ENCODE measurements at places on chromosomes 6 and 20.
A peak's percentile ranks its signal among the peaks of the same experiment; 100 is the strongest.

DNA sequence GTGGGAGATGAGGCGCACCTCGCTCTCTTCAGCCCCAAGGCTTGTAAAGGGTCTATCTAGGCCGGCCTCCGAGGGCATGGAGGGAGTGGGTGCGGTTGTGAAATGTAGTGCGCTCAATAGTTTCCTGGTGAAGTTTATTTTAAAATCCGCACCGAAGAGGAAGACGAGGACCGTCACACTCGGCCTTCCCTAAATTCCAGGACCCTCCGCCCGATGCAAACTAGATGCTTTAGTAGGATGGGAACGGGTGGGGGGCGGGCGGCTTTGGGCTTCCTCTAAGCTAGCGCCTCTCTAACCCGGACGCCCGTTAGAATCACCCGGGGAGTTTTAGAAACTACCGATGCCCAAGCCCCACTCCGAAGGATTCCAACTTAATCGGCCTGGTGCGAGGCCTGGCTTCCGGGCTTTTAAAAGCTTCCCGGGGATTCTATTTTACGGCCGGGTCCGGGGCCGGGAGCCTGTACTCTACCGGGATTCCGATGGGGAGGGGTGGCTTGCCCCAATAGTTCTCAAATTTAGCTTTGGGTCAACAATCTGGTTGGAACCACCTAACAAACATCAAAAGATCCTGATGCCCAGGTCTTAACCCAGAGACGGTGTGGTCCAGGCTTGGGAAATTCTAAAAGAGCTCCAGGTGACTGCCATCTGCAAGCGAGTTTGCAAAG, 548 bp upstream of the BCAS4 start:
- no peak for DNase-seq

DNA sequence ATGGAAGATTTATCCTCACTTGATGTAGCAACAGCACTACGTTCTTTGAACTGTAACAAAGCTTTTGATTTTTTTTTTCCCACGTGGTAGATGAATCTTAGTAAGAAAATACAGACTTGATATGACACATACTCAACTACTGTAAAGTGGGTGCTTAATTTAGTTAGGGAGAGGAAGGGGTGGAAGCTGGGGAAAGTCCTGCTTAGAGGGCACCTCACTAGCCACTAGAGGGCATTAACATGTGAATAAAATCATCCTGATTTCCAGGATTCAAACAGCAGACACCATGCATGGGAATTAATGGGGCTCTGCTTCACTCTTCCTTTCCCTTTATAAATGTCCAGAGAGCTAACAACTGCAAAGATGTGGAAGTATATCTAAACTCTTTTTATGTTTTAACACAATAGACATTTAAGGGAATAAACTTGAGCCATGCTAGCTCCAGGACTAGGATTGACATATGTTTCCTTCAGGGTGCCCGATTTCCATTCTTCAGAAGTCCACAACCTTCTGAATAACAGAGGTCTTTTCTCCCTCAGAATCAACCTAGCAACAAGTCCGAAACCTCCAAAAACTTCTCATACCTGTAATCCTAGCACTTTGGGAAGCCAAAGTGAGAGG, 250.1 kb downstream of the ATXN1 start:
- no peak for DNase-seq

- no peak for DNase-seq
Measured at GRCh38 chr20:50278377-50278683, 87.7 kb downstream of the CEBPB start.

DNA sequence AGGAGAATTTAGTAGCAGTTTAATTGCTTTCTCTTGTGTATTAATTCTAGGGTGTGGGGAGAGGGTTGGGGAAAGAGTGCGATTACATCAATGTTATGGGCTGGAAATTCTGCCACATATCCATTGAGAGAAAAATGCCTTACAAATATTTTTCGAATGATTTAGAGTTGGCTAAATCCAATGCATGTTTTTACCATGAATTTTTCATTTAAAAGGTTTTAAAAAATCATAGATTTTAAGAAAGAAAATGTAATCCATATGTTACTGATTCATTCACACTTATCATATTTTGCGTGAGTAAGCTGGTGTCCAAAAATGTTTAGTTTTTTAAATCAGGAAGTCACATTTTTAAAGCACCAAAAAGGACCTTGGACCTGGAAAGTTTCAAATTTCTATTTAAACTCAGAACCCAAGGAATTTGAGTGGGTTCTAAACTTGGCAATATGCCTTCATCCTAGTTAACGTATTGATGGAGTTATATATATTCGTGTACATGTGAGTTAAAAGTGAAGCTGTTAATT, 627.4 kb upstream of the CITED2 start:
- no peak for DNase-seq

- DNase-seq: no peak
Measured at GRCh38 chr6:4788953-4789584, 12.9 kb downstream of the CDYL start.

DNA sequence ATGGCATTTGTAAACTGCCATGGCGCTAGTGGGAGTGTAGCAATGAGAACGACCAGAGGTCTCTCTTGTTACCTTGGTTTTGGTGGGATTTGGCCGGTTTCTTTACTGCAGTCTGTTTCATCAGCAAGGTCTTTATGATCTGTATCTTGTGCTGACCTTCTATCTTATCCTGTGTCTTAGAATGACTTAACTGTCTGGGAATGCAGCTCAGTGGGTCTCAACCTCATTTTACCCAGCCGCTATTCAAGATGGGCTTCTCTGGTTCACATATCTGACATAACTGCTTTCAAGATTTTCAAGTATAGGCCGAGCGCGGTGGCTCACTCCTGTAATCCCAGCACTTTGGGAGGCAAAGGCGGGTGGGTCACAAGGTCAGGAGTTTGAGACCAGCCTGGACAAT, 1.9 kb upstream of the SFT2D1 start:
- DNase-seq: no peak

DNA sequence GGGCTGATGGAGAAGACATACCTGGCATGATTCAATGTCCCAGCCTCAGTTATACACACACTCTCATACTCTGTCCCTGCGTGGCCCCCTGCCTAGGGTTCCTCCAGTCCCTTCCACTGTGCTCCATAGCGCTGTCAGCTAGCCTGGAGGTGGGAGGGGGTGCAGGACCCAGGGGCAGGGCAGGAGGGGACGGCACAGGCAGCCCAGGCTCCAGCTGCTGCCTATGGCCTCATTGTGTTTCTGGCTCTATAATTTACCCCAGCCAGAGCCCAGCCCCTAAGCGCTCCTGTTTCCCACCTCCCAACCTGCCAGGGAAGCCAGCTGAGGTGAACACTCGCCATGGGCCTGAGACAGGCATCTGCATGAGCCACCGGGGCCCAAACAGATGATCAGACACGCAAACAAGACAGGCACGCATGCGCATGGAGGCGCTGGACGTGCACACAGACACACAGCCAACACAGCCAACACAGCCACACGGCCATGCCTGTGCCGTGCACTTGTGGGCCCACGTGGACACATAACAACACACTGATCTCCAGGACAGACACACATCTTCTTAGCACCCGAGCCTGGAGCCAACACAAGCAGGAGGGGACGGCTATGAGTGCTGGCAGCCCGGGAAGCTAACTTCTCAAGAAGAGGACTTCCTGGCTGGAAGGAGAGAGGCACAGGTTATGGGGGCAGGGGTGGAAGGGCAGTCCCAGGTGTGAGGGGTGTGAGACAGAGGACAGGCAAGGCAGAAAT, 124.9 kb downstream of the GRM4 start:
- no peak for DNase-seq

- DNase-seq: peak; percentile 32
Measured at GRCh38 chr6:113763876-113764275, 93.3 kb upstream of the MARCKS start.

DNA sequence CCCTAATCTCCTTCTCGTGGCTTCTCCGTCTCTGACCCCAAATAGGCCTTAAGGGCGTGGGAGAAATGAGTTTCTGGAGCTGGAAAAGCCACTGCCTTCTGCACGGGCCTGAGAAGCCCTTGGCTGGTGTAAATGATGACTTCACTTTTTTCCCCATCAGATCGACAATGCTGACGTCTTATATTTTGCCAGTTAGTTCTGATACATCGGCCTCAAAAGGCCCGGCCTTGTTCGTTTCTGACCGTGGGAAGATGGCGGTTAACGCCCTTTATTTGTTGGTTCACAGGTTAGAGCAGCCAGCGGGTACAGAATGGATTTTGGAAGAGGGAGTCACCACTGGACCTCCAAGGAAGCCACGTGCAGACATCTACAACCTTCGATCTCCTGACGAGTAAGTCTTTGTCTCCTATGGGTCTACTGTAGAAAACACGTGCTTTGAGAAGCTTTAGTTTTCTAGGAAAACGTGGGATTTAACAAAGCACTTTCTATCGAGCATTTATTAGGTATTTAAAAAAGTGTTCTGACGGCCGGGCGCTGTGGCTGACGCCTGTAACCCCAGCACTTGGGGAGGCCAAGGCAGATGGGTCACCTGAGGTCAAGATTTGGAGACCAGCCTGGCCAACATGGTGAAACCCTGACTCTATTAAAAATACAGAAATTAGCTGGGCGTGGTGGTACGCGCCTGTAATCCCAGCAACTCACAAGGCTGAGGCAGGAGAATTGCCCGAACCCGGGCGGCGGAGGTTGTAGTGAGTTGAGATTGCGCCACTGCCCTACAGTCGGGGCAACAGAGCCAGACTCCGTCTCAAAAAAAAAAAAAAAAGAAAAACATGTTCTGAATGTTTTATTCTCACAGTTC, 1.2 kb upstream of the ZNFX1 start:
- no peak for DNase-seq

GRCh38 chr20:5745416-5746030, 4.7 kb upstream of the SHLD1 start:
- DNase-seq: no peak

- DNase-seq: no peak
Measured at GRCh38 chr6:115986026-115986425, 74.7 kb downstream of the FRK start.

DNA sequence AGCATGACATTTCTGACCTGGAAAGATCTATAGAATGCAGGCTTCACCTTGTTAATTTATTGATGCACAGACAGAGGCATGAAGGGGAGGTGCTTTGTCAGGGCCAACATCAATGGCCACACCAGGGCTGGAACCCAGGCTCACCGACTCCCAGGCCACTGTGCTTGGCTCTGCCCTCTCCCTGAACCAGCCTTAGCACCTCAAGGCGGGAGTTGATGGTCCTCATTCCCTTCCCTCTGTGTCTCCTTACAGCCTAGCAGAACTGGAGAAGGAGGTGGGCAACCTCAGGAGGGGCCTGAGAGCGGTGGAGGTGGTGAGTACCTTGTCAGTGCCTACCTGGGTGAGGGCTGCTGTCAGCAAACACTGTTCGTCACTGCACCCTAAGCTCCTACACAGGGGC, 35.6 kb downstream of the MOCS1 start:
- DNase-seq: no peak

GRCh38 chr6:56864171-56864616, 90.7 kb upstream of the BEND6 start:
- DNase-seq: no peak

All from skeletal muscle cell (primary cell).